ENCODE measurements at places on chromosomes 2 and 18.

- no peak for DNase-seq
Measured at GRCh38 chr2:39405364-39405763, 31.7 kb downstream of the MAP4K3 start.

- no peak for DNase-seq
Measured at GRCh38 chr2:71101656-71102055, 28.4 kb downstream of the MCEE start.

- DNase-seq: no peak
Measured at GRCh38 chr2:100875516-100876230, 55.7 kb downstream of the NPAS2 start.

DNA sequence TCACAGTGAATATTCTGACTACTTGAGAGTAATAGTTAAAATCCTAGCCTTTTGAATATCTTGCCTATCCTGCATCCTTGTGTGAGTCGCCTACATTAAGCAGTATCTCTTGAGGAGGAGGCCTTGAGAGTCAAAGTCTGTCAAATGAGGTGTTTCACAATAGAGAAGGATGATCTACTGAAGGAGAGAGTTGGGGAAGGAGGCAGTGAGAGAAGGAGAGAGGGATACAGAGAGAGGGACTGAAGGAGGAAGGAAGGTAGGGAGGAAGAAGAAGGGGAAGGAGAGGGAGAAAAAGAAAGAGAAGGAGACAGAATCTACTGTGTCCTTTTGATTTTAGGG lies 123.6 kb upstream of the CYP26B1 start:
- no peak for DNase-seq

GRCh38 chr2:1606421-1607235 lies 137.7 kb downstream of the PXDN start:
- DNase-seq: no peak

- no peak for DNase-seq
Measured at GRCh38 chr2:149877913-149878312, 290.3 kb upstream of the MMADHC start.
